ENCODE measurements at places on chromosomes 11 and 22.

DNA sequence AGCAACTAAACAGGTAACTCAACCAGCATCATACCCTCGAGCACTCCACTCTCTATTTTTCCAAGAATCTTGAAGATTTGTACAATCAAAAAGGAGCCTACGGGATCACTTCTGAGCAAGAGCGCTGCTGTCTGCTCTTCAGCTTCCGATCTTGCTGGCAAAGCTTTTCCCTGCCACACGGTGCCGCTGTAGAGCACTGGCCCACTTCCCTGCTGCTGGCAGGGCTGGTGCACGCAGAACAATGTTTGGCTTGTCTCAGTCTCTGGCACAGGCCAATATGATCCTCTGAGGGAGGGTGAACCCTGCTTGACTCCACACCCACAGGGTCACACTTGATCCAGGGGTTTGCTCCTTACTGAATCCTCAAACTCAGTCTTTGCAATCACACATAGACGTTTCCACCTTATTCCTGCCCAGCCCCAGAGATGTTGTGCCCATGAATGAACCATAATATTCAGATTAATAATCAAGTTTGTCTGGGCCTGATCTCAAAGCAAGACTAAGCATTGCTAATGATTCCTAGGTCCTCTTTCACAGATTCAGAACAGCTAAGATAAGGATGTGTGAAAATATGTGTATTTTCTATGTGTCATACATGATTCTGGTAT is 536.6 kb downstream of the SOX6 start:
- DNase-seq, result peak; percentile 67

DNA sequence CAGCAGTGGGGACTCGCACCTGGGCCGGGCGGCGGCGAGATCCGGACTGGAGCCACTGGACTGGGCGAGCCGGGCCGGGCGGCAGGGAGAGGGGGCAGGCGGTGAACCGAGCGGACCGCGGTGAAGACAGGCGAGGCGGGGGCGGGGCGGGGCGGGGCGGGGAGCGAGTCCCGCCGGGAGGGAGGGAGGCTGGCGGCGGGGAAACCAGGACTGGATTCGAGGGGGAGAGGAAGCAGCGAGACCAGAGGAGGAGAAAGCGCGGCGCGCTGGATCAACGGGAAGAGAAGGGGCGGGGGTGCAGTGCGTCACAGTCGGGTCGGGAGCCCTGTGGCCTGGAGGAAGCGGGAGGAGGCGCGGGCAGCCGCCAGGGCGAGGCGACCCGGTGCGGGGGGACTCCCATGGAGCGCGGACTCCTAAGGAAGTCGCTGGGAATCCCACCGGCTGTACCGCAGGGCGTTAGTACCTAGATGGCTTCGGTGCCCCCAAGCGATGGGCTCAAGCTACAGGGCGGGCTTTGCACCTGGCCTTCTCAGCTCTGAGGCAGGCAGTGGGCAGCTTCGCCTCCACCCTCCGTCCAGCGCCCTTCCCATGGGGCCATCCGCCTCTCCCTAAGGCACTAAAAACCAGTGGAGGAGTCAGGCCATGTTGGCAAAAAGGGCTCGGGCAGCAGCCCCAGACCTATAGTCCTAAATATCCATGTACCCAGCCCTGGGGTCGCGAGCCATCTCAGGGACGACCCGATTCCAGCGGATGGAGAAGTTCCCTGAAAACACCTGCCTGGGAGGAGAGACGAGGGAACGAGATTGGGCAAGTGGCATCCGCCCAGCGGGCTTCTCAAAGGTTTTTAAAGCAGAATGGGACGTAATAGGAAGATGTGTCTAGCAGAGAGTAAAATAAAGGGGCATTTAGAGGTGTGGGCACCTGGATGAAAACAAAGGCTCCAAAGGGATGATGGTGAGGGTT is at the start of gene TMEM121B:
TSS of gene TMEM121B (minus strand) at position 128 of the 963 bp plus-strand sequence. CDS start 233 bp downstream, outside the sequence.
- no peak for DNase-seq

DNA sequence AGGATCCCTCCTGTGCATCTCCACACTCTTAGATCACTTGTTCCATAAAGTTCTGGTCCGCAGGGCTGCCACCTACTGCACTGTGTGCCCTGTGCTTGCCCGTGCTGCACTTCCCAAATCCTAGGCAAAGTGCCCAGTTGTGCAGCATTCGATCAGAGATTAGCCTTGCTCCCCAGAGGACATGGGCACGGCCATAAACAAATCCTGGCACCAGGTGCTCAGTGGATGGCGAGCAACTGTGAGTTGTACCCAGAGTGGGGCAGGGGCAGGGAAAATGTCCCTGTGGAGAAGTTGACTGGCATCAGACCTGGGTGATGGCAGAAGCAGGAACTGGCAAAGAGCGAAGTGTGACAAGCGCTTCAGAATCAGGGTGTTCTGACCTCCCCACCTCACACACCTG is 4.7 kb downstream of the FADS2 start:
- no peak for DNase-seq

GRCh38 chr11:2540992-2541680 is 96.3 kb downstream of the KCNQ1 start:
- no peak for DNase-seq

DNA sequence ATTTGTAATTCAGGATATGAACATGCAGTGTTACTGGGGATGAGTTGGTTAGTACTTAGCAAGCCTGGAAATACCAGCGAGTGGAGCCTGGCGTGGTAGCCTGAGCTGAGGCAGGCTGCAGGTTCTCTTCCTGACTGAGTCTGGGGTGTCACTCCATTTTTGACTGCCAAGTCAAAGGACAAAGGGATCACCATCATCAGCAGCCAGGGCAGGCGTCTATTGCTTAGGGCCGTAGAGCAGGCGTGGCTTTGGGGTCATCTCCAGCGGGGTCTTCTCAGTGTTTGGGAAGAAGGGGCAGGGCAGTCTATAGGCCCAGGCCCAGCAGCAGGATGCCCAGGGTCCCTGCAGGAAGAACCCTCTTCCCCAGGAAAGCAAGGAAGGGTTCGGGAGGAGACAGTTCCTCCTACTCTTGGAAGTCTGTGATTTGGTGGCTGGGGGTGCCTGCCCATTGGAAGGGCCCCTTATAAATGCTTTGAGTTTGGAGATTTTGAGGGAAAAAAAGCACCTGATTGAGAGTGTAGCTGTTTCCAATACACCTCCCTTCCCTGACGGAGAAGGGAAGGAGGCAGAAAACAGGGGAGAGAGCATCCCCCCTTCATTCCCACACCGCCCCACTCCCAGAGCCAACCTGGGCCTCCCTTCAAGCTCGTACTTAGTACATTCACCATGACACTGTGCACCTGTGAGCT is 51.5 kb upstream of the SPATA19 start:
- no peak for DNase-seq

- DNase-seq, result no peak
Measured at GRCh38 chr11:8083871-8084281, 2.9 kb downstream of the TUB start.

Data from erythroblast (primary cell).